HFF-Myc (cell line): ENCODE measurements at places on chromosomes 5 and 9.

DNA sequence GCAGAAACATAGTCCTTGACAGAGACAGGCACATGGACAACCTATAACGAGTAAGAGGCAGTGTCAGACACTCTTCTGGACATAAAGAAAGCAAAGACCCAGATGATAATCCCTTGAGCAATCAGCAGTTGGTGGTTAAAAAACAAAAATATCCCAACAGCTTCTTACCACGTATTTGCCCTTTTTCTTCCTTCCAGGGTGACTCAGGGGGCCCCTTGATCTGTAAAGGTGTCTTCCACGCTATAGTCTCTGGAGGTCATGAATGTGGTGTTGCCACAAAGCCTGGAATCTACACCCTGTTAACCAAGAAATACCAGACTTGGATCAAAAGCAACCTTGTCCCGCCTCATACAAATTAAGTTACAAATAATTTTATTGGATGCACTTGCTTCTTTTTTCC lies 9.5 kb downstream of the GZMK start:
- no peak for DNase-seq

GRCh38 chr9:90872835-90873294 lies 71.2 kb downstream of the SYK start:
- DNase-seq: no peak

DNA sequence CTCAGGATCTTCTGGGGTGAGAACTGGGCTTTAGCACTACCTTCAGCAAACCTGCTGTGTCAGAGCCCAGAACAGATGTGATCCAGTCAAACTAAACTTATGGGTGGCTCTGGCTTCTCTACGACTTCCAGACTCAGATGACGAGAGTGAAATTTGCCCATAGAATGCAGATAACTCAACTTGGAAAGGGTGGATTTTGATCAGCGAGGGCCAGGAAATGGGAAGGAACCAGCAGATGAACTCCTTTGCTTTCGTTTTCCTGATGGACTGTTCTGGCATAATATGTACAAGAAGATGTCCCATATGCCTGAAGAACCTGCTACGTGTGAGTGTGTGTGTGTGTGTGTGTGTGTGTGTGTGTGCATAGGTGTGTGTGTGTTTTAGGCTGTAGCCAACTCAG lies 132.0 kb upstream of the MOCS2 start:
- DNase-seq: no peak

- DNase-seq: no peak
Observed at GRCh38 chr5:7066471-7067235, 329.3 kb upstream of the ADCY2 start.

DNA sequence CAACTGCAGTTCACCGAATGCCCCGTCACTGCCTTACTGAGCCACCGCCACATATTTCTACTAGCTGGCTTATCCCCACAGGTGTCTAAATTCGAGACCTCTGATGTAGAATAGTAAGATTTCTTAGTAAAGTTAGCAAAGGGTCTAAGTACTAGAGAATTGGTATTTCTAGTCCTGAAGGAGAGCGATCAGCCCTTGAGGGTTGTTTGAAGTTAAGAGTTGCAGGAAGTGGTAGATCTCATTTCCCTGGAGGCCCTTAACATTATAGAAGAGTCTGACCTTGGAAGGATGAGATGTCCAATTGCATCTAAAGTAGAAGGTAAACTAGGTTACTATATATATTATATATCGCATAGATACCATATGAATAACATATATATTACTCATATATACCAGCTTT lies 451.8 kb downstream of the CCDC171 start:
- no peak for DNase-seq

DNA sequence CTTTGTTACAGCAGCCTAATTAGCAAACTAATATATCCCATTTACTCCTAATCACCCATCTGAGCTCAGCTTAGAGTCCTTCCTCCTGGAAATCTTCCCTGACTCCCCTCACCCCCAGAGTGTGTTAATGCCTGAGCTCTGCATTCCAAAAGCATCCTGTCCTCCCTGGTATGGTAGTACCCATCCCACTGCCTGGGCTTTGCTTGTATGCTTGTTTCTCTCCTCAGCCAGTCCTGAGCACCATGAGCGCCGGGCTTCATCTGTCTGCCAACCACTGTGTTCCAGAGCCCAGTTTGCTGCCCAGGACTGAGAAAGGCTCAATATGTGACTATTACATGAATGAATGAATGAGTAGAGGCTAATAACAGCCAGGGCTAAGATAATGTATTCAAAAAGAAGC lies 272.4 kb downstream of the CDK5RAP2 start:
- DNase-seq: no peak
